ENCODE measurements at places on chromosomes 3 and 15.

DNA sequence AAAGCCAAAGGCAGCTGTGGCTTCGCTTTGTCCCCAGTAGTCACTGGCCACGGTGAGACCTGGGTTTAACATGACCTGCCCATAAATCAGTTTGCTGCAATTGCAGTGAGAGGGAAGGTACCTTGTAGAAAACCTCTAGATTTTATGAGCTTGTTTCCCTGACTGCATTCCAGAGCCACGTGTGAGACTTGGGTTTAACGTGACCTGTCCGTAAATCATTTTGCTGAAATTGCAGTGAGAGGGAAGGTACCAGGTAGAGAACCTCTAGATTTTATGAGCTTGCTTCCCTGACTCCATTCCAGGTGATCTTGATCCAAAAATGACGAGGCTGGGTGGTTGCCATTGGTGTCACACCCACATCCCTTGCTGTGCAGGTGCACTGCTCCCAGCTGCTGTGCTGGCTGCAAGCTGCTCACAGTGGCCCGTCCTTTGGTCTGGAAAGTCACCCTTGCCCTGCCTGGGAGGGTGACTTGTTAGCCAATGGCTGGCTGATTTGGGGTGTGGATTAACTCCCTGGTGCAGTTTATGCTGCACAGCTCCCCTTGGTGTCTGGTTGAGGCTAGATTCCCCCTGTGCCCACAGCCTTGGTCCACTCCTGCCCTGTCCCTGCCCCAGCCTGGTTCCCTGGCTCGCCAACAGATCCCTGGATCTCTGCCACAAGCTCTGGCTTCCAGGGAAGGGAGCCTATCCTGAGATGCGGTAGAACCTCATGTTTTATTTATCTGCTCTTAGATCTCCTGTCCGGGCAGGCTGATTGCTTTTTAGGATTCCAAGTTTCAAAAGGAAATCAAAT is 192.7 kb upstream of the CTDSPL start:
- no peak for DNase-seq

GRCh38 chr3:142088522-142088921 is 60.8 kb downstream of the TFDP2 start:
- DNase-seq: no peak

- DNase-seq: no peak
These were observed 963.2 kb downstream of the ROBO2 start for GRCh38 chr3:78003090-78003489.

DNA sequence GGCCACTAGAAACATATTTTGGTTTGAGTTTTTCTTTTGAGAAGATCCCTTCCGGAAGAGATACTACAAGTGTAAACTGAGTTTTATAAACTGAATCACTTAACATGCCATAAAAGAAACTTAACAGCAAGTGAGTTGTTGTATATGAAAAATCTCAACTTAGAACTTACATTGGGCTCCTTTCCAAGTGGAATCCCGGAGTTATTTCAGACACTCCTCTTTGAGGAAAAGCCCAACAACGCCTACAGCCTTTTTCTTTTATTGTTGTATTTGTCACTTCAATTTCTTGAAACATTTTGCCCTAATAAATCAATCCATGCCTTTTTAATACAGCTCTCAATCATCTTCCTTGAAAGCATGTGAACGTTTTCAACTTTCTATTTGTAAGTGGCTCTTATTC is 137.3 kb downstream of the FEZF2 start:
- no peak for DNase-seq

DNA sequence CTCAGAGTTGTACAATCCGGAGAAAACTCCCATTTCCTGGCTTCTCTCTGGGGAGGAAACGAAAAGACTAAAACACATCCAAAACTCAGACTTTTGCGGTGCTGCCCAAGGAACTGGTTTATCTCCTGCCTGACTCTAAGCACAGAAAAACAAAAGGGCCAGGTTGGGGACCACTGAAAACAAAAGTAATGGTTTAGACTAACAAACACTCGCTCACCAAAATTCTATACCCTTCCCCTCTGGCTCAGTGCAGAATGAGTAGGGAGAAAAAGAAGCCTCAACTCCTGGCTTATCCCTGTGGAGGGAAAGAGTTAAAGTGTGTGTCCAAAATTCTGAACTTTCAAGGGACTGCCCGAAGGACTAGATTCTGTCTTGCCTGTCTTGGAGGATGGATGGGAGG is 173.6 kb downstream of the FGF12 start:
- DNase-seq: no peak

DNA sequence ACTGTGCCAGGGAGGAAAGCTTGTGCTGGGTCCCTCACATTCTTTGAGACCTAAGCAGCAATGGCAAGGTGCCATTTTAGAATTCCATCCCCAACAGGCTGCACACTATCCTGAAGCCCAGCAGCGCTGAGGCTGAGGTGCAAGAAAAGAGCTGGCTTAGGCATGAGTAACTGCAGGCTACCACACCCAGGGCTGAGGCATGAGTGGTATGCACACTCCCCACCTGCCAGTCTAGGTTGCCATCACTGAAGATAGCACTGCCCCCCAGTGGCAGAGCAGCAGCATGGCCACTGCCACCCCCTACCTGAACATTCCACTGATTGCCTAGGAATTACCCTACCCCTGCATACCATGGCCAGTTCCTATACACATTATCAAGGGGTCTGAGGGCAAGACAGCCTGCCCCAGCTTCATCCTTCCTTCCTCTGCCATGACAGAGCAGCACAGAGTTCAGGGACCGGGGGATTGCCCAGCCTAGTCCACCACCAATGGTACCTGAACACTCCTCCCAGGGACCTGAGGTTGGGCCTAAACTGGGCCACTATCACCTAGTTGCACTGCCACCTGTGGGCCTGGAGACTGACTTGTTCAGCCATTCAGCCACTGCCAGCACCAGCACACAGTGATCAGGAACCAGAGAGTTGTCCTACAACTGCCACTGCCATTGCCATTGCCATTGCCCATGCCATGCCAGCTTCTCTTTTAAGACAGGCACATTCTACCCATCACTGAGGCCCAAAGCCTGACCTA is 129.8 kb downstream of the SATB1 start:
- DNase-seq: peak; percentile 11

DNA sequence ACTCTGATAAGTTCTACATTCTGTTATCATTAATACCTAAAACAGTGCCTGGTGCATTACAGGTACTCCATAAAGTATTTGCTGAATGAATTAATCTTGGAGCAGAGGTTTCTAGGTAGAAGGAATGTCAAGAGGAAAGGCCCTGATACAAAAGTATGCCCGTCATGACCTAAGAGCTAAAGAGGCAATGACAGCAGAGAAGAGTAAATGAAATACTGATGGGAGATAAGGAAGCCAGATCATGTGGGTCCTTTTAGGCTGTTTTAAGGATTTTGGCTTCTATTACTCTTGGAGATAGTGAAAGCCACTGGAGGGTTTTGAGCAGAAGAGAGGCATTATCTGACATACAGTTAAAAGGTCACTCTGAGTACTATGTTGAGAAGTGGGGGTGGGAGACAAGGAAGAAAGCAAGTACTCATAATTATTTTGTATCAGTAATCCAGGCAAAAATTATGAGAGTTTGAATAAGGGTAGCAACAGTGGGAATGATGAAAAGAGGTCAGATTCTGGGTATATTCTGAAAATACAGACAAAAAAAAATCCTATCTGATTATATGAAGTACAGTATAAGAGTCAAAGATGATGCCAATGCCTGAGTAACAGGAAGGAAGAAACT is 48.3 kb downstream of the DENND4A start:
- no peak for DNase-seq

DNA sequence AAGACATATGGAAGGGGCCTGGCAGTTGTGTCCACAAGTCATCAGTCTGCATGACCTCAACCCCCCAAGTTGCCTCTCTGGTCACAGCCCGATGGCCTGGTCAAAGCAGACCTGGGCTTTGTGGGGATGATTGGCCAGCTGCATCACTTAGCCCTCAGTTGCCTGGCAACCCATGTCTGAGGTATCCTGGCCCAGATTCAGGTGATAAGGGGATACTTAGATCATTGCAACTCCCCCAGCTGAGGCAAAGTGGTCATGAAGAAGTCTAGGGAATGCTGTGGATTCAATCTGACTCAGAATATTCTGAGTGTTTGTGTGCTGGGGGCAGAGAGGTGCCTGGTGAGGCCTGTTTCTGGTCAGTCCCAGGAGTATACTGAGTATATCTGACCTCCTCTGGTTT is 5.0 kb downstream of the GPR156 start:
- DNase-seq: no peak

GRCh38 chr15:57685306-57686095 is 21.0 kb upstream of the POLR2M start:
- DNase-seq: no peak

DNA sequence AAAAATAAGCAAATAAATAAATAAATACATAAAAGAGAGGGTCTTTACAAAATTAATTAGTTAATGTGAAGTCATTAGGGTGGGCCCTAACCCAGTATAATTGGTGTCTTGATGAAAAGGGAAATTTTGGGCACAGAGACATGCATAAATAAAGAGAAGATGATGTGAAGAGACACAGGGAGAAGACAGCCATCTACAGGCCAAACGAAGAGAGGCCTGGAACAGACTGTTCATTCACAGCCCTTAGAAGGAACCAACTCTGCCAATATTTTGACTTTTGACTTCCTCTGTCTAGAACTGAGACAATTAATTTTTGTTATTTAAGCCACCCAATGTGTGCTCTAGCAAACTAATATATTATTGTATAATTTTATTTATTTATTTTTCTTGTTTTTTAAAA is 29.6 kb upstream of the SELENOK start:
- DNase-seq: peak; percentile 48

- no peak for DNase-seq
These were observed 67.6 kb downstream of the PYDC2 start for GRCh38 chr3:191528589-191528988.

- DNase-seq: no peak
These were observed 27.6 kb upstream of the CXCR6 start for GRCh38 chr3:45915518-45916231.

DNA sequence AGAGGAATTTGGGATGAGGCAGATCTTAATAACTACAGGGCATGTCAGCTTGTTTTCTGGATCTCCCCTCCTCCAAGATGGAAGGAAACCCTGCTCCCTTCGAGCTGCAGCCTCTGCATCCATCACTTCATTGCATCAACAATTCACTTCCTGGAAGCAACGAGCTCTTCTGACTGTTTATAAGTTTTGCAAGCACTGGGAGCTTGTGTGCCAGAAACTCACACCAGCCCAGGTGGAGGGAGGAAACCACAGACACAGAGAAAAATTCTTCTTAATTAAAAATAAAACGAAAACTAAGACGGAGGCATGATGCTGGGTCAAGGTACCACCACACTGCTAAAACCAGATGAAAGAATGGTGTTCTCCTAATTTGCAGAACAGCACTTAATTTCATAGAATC is 10.6 kb downstream of the LRIG1 start:
- DNase-seq: no peak

DNA sequence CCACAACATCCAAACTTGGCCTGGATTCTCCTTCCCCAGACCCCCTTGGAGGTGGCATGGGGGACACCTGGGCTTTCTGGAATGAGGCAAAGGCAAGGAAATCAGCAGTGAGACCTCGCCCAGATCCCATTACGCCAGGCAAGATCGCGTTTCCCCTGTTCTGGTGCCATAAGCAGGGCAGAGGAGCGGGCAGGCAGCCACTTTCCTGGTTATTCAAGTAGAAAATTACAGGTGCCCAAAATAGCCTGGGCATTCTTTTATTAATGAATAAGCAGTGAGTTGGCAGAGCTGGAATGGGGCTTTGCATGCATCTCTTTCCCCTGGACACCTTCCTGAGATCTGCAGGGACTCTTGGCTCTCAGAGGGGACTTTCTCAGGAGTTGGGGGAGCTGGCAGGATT is 31.5 kb upstream of the FAM107A start:
- no peak for DNase-seq

DNA sequence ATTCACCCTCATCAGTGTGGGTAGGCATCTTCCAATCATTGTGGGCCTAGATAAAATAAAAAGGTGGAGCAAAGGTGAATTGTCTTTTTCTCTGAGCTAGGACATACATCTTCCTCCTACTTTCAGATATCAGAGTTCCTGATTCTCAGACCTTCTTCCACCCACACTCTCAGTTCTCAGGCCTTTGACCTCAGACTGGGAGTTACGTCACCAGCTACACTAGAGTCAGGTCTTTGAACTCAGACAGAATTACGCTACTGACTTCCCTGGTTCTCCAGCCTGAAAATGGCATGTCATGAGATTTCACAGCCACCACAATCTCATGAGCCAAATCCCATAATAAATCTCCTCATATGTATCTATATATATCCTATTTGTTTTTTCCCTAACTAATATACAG is 39.0 kb downstream of the STRIT1 start:
- DNase-seq: no peak

GRCh38 chr3:37918627-37919026 is 56.9 kb downstream of the CTDSPL start:
- DNase-seq: no peak

GRCh38 chr3:132317229-132317948 is at the start of gene ACP3:
ACP3 (plus strand) TSS chr3:132317407; CDS start chr3:132317457, 50 bp downstream.
- no peak for DNase-seq

GRCh38 chr3:51242939-51243338 is 142.2 kb upstream of the MANF start:
- DNase-seq: no peak

- no peak for DNase-seq
These were observed 53.6 kb downstream of the VGLL3 start for GRCh38 chr3:86937306-86937791.

DNA sequence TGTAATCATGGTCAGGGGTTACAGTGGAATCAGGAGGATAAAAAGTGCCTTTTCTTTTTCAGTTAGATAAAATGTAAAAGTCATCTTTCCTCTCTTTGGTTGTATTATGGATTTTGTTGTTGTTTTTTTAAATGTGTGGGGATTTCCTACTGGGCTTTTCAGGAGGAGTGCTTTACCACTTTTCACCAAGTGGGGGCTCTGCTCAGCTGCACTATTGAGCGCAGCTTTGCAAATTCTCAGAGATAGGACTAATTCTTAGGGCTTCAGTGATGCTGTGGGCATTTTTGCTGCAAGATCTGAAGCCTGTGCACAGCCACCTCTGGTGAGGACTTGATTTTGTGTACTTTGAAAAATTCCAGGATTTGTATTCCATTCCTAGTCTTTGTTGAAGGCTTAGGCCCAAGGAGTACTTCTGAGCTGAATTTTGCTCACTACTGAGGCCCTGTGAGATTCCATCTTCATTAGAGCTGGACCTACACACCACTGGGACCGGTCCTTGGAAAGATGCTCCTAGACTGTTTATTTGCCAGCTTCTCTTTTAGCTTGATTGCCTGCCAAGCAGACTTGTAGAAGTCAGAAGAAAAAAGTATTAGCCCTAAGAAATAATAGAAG is 7.5 kb downstream of the GNB5 start:
- peak; percentile 10 for DNase-seq

- no peak for DNase-seq
These were observed 15.9 kb upstream of the OCA2 start for GRCh38 chr15:28114721-28115622.

DNA sequence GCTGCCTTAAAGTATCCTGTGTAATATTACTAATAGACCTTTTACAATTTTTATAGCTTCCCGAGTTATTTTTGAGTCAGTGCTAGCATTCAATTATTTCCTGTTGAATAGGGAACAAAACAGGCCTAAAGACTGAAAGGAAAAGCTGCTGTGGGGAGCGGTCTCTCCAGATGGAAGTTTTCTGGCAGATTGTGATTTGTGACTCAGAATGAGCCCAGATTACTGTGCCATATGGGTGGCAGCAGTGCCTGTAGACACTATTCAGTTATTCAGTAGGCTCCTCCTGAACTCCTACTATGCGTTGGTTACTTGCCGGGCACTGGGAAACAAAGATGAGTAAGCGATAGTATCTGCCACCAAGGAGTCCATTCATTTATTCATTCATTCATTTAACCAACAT is 211.8 kb downstream of the CHST2 start:
- no peak for DNase-seq

GRCh38 chr3:141392897-141393734 is 24.8 kb downstream of the ZBTB38 start:
- no peak for DNase-seq
